CD4-positive, alpha-beta T cell treated with Interleukin-10 for 1 hour (primary cell): ENCODE measurements at places on chromosomes 3 and 15.

GRCh38 chr3:170010498-170010897 is 27.3 kb upstream of the GPR160 start:
- no peak for DNase-seq

DNA sequence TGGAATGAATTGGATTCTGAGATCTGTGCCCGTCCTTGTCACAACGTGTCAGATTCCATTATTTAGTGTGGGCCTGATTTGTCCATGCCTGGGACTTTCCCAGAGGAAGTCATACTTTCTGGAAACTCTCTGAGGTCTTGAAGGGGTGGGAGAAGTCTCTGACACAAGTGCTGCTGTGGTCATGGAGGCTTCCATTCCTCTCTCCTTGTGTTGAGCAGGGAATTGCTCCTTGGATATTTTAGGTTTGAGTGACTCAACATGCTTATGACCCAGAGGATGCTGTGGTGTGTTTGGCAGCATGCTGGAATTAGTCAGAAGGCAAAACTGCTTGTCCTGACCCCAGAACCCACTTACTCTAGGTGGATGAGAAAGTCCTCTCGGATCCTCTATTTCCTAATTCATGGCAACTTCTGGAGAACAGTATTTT is 132.1 kb downstream of the LPP start:
- DNase-seq: no peak

GRCh38 chr3:137012097-137012501 is 54.3 kb downstream of the IL20RB start:
- DNase-seq: no peak

DNA sequence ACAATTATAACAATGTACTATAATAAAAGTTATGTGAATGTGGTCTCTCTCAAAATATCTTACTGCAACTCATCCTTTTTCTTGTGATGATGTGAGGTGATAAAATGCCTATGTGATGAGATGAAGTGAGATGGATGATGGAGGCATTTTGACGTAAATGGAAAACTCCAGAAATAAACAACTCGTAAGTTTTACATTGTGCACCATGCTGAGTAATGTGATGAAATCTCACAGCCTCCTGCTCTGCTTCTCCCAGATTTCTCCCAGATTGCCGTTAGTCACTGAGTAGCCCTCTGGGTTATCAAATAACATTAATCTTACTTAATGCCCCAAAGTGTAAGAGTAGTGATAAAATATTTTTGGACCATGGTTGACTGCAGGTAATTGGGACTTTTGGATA is 64.8 kb upstream of the SLCO2A1 start:
- DNase-seq: no peak

GRCh38 chr3:112035241-112035640 is 705 bp downstream of the TMPRSS7 start:
- no peak for DNase-seq

DNA sequence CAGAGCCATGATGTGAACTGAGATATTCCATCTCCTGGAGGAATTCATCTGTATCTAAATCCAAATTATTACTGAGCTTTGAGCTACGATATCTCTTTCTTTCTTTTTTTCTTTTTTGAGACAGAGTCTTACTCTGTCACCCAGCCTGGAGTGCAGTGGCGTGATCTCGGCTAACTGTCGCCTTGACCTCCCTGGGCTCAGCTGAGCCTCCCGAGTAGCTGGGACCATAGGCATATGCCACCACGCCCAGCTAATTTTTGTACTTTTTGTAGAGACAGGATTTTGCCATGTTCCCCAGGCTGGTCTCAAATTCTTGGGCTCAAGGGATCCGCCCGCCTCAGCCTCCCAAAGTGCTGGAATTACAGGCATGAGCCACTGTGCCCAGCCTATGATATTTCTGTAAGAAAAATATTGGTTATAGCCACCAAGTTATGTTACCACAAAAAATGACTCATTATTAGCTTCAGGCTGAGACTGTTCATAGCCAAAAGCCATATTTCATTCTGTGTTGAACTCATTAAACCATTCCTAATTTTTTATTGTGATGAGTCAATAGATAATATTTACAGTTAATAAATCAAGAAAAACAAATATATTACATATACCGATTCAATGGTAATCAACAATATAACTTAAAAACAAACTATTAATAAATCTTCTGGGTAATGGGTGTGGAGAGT is 27.1 kb upstream of the SLC30A4 start:
- no peak for DNase-seq

DNA sequence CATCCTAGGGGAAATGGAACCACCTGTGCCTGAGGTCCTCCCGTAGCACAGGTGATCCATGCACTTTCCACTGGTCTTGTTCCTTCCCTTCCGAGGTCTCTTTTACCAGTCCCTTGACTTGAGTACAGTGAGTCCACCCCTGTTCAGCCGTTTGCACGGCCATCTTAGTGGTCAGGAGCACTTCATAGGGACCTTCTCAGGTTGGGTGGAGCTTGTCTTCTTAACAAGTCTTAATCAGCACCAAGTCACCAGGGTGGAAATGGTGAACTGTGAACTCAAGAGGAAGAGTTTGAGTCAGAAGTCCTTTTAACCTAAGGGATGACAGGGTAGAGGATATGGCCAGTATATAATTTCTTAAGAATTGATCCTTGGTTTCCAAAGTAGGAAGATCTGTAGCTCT is 21.4 kb downstream of the ARL8B start:
- no peak for DNase-seq

GRCh38 chr3:177893331-177893730 is 642.9 kb upstream of the KCNMB2 start:
- DNase-seq: no peak

- DNase-seq: no peak
Measured at GRCh38 chr15:63595065-63595464, 2.1 kb upstream of the FBXL22 start.

- DNase-seq: no peak
Measured at GRCh38 chr3:59796456-59796855, 746.6 kb upstream of the CFAP20DC start.

DNA sequence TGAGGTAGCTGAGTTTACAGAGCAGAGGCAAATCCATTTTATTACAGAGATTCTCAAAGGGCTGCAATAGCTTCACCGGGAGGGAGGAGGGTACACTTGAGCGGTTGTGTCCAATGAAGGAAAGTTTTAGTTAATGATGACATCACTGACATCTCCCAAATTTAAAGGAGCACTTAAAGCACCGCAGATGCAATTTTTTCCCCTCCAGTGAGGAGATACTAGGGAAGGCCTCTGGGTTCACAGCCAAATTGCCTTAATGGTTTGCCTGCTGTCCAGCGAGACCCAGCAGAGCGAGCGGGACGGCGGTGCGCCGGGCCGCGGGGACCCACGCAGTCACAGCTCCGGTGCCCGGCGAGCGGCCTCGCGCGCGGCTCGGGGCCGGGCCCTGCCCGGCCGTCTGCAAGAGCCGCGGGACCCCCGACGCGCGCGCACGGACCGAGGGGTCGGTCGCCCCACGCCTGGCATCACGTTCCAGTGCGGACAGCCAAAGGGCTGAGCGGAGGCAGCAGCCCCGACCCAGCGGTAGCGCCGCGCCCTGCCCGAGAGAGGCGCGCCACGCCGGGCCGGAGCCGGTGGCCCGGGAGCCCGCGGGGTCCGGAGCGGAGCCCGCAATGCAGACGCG is 160.5 kb upstream of the CHRNA7 start:
- DNase-seq: no peak

GRCh38 chr3:129065016-129065719 is 4.6 kb downstream of the GP9 start:
- no peak for DNase-seq

- no peak for DNase-seq
Measured at GRCh38 chr3:135891121-135891520, 74.4 kb upstream of the PPP2R3A start.

DNA sequence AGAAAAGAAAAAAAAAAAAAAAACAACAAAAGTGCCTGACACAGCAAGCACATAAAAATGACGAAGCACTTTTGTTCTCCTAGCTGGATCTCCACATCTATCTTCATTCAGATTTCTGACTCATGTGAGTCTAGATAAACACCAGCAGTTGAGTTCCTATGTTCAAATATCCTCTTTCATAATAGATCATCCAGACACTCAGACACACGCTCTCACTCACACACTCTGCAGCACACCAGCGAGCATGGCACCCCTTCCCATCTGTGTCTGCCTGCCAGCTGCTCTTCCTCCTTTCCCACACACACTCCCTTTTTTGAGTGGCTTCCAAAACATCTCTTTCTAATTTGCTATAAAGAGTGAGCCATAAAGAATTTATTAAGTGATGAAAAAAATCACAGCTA is 19.8 kb upstream of the CELF6 start:
- DNase-seq: no peak

DNA sequence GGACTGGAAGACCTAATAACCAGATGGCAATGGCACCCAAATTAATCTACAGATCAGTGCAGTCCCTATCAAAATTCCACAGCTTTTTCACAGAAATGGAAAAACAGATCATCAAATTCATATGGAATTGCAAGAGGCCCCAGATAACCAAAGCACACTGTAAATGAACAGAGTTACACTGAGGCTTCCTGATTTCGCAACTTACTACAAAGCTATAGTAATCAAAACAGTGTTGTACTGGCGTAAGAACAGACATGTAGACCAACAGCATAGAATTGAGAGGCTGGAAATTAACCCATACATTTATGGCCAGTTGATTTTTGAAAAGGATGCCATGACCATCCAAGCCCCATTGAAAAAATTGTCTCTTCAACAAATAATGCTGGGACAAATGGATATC is 16.2 kb downstream of the XPC start:
- no peak for DNase-seq

GRCh38 chr3:122618614-122619013 is 41.2 kb downstream of the PARP15 start:
- no peak for DNase-seq

DNA sequence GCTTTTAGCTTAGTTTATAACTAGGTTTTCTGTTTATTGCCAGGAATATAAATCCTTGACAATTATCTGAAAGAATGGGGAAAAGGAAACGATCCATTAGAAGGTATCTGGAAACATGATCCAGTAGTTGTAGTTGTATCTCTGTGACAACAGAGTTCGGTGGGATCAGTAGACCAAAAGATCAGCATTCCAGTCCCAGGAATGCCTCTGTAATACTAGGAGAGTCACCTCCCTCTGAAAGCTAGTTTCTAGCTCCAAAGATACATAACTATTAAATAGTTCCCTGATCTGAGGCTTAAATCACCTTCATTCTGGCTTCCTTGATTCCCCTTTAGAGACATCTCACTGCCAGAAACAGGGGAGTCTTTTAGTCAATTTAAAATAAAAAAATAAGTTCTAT is 34.1 kb downstream of the MB21D2 start:
- no peak for DNase-seq

DNA sequence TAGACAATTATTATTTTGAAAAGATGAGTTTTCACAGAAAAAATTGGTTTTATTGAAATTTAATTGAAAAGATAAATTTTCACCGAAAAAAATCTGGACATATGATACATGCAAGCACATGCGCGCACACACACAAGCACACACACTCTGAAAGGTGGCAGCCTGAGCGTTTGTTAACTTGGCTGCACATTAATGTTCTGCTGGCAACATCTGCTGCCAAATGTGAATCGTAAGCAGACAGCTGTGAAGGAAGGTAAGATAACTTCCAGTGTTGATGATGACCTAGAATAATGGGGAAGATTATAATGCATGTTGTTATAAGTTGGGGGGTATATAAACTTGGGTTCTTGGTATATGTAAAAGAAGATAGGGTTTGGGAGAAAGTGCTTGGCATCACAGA is 18.4 kb upstream of the CMTM7 start:
- DNase-seq: no peak

- DNase-seq: no peak
Measured at GRCh38 chr15:51289290-51289689, 49.1 kb downstream of the CYP19A1 start.

DNA sequence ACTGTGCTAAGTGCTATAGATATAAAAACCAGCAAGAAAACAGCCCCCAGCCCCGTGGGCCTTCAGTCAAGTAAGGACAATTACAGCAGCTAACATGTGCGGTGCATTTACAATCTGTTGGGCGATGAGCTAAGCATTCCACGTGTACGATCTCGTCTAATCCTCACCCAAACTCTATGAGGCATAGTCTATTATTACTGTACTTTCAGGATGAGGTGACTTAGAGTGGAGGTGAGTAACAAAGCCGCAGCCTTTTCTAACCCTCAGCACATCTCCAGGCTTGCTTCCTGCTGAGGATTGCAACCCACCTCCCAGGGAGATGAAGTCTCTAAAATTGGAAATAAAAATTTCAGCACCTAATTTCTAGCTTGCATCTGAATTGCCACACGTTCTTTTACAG is 53.2 kb upstream of the MCF2L2 start:
- DNase-seq: no peak

- DNase-seq: no peak
Measured at GRCh38 chr15:93476491-93477177, 387.6 kb upstream of the RGMA start.

DNA sequence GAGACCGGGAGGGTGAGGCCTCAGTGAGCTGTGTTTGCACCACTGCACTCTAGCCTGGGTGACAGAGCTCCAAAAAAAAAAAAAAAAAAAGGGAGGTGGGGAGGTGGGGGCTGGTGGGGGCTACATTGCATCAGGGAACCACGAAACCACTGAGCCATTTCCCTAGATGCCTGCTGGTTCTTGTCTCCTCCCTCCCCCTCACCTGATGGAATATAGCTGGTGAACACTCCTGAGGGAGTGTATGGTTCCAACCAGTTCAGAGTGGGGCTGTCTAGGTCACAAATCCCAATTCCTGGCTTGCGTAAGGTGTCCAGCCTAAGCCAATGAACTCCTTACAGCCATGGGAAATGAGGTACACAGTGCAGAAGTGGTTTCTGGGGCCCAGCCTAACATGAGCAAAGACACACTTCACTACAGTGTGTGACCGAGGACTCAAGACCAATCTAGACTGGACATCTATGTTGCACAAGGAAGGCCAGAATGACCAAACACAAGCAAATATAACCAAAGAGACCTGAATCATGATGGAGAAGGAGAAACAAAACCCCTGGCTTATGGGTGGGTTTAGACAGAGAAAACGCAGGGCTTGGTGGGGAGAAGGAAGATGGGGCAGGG is 39.1 kb upstream of the OSBPL11 start:
- DNase-seq: no peak

GRCh38 chr3:38008191-38008701 is 17.7 kb downstream of the VILL start:
- DNase-seq: no peak

DNA sequence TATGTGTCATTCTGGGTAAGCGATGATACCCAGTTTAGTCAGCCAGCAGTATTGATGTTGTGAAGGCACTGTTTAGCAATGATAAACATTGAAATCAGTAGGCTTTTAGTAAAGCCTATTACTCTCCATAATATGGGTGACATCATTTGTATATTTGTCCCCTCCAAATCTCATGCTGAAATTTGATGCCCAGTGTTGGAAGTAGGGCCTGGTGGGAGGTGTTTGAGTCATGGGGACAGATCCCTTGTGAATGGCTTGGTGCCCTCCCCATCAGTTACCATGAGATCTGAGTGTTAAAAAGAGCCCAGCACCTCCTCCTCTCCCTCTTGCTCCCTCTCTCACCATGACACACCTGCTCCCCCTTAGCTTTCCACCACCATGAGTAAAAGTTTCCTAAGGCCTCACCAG is 31.4 kb upstream of the FAN1 start:
- no peak for DNase-seq

- DNase-seq: no peak
Measured at GRCh38 chr15:31255732-31256377, 70.8 kb upstream of the KLF13 start.

GRCh38 chr15:86328658-86329057 is 249.0 kb downstream of the AGBL1 start:
- DNase-seq: no peak
